PC-3 (cell line): ENCODE measurements at places on chromosomes 12 and 14.

GRCh38 chr12:131027876-131028586 is 74.3 kb downstream of the ADGRD1 start:
- DNase-seq = no peak

- DNase-seq = no peak
Observed at GRCh38 chr14:52711666-52712065, 4.7 kb downstream of the PSMC6 start.

DNA sequence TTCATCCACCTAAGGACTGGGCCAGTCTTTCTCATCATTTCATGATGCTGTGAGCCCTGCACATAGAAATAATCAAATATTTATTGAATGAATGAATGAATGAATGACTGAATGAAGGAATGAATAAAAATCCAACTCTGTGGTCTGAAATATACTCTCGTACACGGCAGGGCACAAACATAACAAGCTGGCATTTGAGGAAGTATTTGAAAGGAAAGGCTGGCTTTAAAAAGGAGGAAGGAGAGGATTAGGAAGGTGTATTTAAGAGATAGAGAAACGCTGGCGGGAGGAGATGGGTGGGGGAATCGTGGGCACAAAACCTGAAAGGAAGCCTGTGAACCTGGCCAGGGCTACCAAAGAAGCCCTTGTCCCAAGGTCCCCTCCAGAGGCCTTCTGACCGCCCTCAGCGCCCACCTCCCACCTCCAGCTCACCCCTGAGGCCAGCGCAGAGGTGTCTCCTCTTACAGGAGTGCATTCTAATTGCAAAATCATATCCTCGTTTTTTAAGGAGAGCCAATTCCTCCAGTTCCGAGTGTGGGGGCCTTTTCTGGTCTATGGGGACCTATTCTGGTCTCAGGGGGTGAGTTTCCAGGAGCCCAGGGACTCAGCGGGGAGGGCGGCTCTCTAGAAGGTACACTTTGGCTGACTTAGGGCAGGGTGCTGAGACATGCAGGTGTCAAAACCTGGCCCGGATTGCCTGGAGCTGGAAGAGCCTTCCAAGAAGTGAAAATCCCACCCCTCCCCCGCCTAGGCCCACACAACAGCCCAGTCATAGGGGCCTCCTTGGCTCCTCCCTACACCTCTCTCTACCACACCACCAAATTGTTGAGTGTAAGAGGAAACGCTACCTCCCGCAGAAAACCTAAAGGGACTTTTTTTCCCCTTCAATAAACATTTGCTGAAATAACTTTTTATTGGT is 8.7 kb upstream of the JDP2 start:
- DNase-seq = no peak

- DNase-seq = no peak
Observed at GRCh38 chr12:23687947-23688346, 261.5 kb downstream of the SOX5 start.

- DNase-seq = no peak
Observed at GRCh38 chr12:43896496-43896895, 60.6 kb downstream of the TMEM117 start.

DNA sequence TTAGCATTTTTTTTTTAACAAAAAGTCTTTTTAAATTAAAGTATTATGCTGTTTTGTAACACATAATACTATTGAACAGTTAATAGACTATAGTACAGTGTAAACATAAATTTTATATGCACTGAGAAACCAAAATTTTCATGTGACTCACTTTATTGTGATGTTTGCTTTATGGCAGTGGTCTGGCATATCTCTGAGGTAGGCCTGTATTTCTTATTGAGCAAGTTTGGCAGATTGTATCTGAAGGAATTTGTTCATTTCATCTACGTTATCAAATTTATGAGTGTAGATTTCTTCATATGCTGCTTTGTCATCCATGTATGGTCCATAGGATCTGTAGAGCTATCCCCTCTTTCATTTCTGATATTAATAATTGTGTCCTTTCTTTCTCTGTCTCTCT is 78.8 kb upstream of the PDE3A start:
- DNase-seq = peak; percentile 24
